ENCODE measurements at places on chromosomes 13 and 19.

GRCh38 chr13:110770678-110771077 is 57.2 kb downstream of the ING1 start:
- DNase-seq = no peak

- no peak for DNase-seq
Measured at GRCh38 chr13:79659121-79659521, 178.2 kb downstream of the NDFIP2 start.

- DNase-seq = no peak
Measured at GRCh38 chr19:14333101-14333871, 48.0 kb upstream of the ADGRE5 start.

DNA sequence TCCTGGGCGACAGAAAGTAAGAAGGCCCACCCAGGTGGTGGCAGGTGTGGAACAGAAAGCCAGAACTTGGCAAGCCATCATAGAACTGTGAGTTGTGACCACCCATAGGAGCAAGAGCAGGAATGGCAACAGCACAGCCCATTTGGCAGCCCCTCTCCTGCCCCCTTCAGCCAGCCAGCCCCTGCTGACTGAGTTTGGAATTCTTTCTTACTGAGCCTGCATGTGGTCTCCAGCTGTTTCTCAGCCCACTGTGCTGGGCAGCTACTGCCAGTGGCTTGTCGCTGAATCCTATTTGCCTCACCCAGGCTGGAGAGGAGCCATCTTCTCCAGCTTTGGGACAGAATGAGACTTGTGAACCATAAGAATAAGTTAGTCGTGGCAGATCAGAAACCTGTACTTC is 28.3 kb downstream of the CNMD start:
- no peak for DNase-seq

GRCh38 chr19:53037101-53038097 is 7.1 kb upstream of the ERVV-2 start:
- DNase-seq = peak; percentile 25

- DNase-seq = no peak
Measured at GRCh38 chr13:43095771-43096719, 72.7 kb downstream of the DNAJC15 start.

DNA sequence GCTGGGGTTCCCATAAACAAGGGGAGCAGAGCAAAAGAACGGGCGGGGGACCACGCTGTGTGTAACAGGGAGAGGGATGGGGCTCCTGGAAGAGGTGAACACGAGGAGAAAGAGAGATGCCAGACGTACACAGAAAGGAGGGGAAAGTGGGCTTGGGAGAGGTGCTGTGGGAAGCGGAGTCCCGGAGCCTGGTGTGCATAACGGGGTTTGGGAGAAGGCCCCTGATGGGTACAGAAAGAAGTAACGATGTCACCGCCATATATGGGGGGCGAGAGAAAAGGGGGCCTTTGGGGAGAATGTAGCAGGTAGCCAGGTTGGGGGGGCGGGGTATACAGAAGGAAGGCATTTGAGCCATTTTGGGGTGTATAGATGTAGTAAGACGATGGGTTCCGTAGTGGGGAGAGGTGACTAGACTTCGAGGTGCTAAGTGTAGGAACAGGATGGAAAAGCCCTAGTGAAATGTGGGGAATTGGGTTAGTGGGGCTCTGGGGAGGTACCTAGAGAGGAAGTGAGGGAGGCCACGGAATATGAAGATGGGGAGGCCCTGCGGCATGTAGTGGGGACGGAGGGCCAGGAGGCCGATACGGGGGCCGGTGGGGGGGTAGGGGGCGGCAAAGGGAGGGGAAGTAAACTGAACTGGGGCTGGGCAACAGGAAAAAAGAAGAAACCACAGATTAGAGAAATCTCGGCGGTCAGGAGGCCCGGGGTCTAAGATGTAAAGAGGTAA is 787 bp downstream of the ZNF580 start:
- no peak for DNase-seq

DNA sequence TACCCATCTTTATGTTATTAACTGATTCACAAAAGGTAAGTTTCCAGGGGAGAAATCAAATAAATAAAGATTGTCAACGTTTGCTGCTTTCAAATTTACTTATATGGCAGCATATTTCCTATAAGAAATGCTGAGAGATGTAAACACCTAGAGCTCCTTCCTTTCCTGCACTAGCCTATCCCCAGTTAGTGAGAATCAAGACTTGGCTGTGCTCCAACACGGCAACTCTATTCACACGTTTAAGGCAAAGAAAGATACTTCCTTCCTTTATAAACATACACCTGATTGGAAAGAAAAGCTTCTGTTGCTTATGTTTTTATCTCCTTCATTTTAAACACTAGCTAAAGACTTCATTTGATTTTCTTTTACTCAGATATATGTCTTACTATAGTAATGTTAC is 107.0 kb downstream of the PCDH9 start:
- no peak for DNase-seq

- DNase-seq = no peak
Measured at GRCh38 chr13:105848494-105848893, 687.0 kb downstream of the EFNB2 start.

- DNase-seq = no peak
Measured at GRCh38 chr13:44780591-44781280, 204.6 kb upstream of the TSC22D1 start.

DNA sequence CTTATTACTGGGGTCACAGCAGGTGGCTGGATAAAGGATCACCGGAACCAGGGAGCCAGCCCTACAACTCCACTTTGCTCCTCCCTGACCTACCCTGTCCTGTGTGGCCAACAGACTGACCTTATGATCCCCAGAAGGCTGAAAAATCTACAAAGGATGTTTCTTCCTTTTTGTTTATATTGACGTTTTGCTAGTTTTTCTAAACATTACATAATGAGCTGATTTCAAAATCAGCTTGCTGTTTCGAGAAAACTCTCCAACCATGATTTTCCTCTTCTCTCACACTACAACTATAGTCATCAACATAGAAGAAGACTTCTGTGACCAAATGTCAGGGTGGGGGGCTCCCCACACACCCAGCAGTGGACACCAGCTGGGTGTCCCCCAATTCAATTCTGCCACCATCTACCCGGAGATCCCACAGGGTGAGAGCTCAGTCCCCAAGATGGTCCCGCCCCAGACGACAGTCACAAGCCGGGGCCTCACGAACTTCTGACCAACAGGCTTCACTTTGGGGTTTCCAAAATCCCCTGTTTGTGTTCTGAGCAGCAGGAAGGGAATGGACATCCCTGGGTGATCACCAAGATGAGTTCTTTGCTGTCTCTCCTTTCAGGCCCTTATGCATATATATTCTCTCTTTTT is 35.0 kb downstream of the ZNF536 start:
- DNase-seq = no peak

DNA sequence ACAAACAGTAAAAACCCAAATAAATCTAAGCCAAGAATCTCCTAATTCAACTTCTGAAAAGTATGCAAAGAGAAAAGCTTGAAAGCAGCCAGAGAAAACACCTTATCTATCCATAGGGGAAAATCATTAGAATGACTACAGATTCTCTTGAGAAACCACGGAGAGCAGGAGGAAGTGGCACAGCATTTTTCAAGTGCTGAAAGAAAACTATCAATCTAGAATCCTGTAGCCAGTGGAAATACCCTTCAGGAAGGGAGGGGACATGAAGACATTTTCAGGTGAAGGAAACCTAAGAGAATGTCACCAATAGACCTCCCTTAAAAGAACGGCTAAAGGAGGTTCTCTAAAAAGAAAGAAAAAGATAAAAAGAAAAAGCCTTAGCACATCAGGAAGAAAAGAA is 66.2 kb upstream of the XPO4 start:
- no peak for DNase-seq

GRCh38 chr19:19120308-19121231 is 17.7 kb downstream of the TMEM161A start:
- no peak for DNase-seq

GRCh38 chr13:81078048-81078447 is 737.1 kb upstream of the SPRY2 start:
- DNase-seq = no peak

GRCh38 chr19:3599776-3600187 is 6.9 kb downstream of the TBXA2R start:
- no peak for DNase-seq

GRCh38 chr13:93889430-93889951 is 590.0 kb downstream of the DCT start:
- DNase-seq = no peak

DNA sequence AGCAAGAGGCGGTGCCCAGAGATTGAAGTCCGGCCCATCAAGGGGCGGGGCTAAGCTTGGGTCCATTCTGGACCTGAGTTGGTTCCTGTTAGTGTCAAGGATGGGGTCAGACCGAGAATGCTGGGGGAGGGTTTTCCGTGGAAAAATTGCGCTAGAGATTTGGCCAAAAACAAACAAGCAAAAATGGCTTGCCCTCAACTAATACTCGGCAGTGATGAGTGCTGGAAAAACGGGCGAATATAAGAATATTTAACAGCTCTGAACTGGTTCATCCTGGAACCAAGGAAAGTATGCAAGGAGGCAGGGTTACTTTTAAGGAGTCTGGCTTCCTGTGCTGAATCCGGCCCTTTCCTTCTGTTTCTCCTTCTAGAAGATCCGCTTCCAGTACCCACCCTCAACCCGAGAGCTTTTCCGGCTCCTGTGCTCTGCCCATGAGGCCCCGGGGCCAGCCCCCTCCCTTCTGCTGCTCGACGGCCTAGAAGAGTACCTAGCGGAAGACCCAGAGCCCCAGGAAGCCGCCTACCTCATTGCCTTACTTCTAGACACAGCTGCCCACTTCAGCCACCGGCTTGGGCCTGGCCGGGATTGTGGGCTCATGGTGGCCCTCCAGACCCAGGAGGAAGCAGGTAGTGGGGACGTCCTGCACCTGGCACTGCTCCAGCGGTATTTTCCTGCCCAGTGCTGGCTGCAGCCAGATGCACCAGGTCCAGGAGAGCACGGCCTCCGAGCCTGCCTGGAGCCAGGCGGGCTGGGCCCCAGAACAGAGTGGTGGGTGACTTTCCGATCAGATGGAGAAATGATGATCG is 880 bp downstream of the SWSAP1 start:
- no peak for DNase-seq

GRCh38 chr13:49890376-49890775 is 45.8 kb downstream of the SPRYD7 start:
- no peak for DNase-seq

- DNase-seq = no peak
Measured at GRCh38 chr13:105773863-105774538, 761.5 kb downstream of the EFNB2 start.

- no peak for DNase-seq
Measured at GRCh38 chr19:43229315-43229714, 23.9 kb upstream of the PSG4 start.

- DNase-seq = no peak
Measured at GRCh38 chr19:18999016-18999758, 34.1 kb downstream of the SUGP2 start.

All from DMS 273 treated with DMSO at 0.1 percent for 48 hours (cell line).